ENCODE measurements at places on chromosomes 7 and 10.
A peak's percentile ranks its signal among the peaks of the same experiment; 100 is the strongest.

- DNase-seq: no peak
These were observed 7.9 kb downstream of the RET start for GRCh38 chr10:43084812-43085211.

- no peak for DNase-seq
These were observed 78.4 kb upstream of the TMEM168 start for GRCh38 chr7:112868609-112869008.

DNA sequence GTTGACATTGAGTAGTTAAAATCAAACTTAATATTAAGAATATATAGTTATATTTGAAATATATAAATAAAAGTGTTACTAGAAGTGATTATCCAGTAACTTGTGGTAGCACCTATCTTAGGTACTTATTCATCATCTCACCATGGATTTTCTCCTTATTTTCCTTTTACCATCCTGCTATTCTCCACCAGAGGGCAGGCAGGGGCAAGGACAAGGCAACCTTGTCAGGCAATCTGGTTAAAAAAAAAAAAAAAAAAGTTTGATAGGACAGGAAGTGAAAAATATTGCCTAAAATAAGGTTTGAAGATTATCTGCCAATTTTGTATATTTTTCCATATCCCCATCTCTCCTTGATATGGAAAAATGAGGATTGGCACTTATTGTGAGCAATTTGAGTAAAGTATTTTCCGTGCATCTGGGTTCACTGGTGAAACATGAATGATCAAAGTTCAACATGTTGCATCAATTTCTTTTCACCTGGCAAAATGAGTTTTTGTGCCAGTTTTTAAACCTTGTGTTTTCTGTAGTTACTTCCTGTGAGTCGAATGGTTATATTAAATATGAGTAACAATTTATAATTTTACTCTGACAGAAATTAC is 256.7 kb downstream of the AGMO start:
- peak; percentile 2 for DNase-seq

DNA sequence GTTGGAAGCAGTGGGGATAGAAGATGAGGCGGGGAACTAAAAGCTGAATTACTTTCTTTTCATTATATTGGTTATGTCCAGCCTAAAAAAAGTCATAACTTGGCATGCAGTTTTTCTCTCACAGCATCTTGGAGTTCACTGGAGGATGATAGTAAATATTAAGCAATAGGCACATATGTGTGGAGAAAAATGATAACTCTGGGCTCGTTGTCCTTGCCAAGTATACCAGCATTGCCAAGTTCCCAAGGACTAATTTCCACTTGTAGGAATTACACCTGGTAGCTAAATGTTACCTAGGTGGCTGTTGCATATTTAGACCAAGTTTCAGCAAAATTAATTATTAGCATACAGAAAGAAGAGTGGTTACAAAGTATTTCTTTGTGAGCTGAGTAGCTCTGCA is 1007.6 kb downstream of the ANKRD7 start:
- DNase-seq: no peak

DNA sequence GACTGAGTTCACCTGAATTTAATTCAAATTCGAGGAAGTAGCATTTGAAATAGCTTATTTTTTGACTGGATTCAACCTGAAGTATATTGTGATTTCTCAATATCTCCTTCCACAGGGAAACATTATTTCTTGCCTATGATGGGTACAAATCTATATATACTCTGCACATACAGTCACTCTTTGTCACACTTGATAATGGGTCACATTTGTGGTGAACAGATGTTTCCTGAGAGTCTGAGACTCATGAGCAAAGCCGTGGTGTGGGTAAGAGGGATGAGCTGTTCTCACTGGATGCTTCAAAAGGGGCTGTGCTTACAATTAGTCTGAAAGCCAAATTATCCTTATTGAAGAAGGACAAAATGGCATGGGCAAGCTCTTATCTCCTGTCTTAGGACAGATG is 18.0 kb upstream of the TBXAS1 start:
- DNase-seq: no peak

GRCh38 chr10:87519582-87519981 is 14.9 kb downstream of the MINPP1 start:
- no peak for DNase-seq

- DNase-seq: no peak
These were observed 51.1 kb upstream of the PODXL start for GRCh38 chr7:131607291-131608115.

- no peak for DNase-seq
These were observed 71.1 kb downstream of the GBF1 start for GRCh38 chr10:102316421-102316820.

GRCh38 chr10:5089865-5090264 is 4.3 kb upstream of the AKR1C3 start:
- peak; percentile 65 for DNase-seq

- peak; percentile 34 for DNase-seq
These were observed 19.9 kb upstream of the HERPUD2 start for GRCh38 chr7:35714862-35715261.

GRCh38 chr7:111558991-111559390 is 3.3 kb downstream of the IMMP2L start:
- no peak for DNase-seq

- DNase-seq: no peak
These were observed 69.5 kb downstream of the HIBADH start for GRCh38 chr7:27593226-27593625.

DNA sequence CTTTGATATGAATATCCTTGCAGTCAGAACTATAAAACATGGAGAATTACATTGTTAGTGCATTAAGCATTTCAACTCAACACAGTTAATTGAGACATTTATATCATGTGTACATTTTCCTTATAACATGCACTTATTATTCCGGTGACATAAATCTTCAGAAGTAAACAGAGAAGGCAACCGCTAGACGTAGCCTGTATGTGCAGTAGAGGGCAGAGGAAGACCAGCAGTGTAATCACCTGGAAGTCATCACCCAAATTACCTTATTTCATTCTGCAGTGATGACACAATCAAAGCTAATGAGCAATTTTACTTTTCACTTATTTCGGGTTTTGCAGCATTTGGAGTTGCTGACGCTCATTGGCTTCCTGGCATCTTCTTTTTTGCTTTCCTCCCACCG is 394.6 kb downstream of the SDK1 start:
- DNase-seq: peak; percentile 18

DNA sequence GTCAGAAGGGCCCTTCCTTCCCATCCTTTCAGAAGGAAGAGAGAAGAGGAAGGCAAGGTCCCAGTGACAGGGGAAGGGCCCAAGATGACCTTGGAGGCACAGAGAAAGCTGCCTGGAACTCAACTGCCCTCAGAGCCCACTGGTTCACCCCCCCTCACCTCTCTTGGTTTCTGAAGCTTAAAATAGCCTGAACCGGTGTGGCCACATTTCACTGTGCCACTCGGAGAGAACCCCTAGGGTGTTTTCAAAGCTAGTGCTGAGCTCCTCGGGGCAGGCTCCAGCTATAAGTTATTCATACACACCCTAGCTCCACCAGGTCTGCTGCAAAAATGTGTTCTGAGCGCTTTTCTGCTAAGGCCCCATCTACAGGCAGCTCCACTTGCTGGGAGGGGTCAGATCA is 60.9 kb upstream of the ADRB1 start:
- no peak for DNase-seq

- DNase-seq: no peak
These were observed 76.6 kb downstream of the SLC16A9 start for GRCh38 chr10:59633063-59633462.

DNA sequence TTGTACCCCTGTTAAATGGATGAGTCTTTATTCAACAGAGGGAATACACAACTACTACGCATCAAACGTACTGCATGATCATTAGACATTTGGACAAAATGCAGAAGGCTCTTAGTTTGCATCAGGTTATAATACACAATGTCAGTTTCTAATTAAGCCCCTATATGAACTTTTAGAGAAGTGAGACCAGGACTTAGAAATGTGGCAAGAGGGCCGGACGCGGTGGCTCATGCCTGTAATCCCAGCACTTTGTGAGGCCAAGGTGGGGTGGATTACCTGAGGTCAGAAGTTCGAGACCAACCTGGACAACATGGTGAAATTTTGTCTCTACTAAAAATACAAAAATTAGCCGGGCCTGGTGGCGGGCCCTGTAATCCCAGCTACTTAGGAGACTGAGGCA is 76.3 kb upstream of the MGMT start:
- DNase-seq: no peak

DNA sequence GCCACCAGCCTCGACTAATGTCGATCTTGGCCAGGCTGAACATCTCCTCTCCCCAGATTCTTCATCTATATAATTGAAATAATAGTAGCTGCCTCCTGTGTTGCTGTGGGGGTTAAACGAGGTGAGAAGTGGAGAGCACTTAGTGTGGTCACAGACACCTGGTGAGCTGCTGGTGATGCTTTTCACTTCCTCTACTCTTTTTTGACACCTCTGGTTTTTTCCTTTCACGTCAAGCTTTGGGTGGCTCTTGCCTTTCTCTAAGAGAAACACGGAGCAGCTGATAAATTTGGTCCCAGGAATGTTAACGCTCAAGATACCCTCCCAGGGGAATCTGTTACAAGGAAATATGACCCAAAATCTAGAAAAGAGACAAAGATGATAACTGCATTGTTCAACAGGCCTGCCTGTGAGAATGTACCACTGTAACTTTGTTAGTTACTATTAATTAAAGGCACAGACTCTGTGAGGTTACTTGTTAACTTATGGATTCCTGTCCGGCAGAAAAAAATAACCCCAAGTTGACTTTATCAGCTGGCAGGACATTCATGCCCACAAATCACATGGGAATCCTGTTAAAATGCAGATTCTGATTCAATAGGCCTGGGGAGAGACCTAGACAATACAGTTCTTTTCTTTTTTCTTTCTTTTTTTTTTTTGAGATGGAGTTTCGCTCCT is 9.5 kb upstream of the NPFFR1 start:
- DNase-seq: no peak

DNA sequence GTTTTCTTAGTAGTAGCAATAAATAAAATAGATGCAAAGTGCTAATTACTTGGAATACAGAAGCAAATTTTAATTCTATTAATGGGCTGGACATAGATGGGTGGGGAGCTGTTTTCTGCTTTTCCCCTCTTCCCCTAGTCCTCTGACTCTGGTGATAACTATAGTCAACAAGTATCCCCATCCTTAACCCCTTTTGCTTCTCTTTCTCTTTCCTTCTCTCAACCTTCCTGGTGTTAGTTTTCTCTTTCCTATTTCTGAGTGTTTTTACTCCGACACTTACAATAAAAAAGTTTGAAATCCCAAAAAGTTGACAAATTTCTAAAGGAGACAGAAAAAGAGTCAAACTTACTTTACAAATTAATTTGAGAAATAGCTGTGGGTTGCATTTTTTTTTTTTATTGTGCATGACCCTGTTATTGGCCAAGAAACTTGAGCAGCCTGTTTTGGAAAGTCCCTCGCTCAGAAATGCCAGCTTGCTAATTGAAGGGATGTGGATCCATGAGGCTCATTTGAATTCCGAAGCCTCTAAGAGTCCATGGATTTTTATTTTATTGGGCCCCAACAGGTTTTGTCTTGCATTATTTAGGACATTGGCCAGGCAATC is 2.4 kb downstream of the FAS start:
- DNase-seq: peak; percentile 22

GRCh38 chr10:34670081-34670480 is 145.0 kb downstream of the PARD3 start:
- no peak for DNase-seq

DNA sequence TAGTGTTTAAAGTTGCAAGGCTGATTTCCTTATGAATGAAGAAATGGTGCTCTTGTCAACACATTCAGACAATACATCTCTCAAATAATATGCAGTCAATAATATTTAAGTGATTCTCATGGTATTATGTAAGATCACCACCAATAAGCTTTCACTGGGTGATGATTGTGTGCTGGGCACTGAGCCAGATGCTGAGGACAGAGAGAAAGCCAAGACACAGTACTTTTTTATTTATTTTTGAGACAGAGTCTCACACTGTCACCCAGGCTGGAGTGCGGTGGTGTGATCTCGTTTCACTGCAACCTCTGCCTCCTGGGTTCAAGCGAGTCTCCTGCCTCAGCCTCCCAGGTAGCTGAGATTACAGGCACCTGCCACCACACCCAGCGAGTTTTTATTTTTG is 130.6 kb upstream of the LSM8 start:
- peak; percentile 94 for DNase-seq

Data from LNCaP clone FGC (cell line).